ENCODE measurements at places on chromosomes 1 and 21. TPM values are rescaled to one million over a fixed set of nuclear protein-coding genes. Genes with fewer than 3 reads are reported as not detected.

Gene ERRFI1
- polyA plus RNA-seq = 18.2 TPM

Gene LRRC53
- polyA plus RNA-seq = not detected

Gene PDC
- not detected for polyA plus RNA-seq

Gene HMGCS2
- polyA plus RNA-seq = not detected

Gene HENMT1
- 1.6 TPM for polyA plus RNA-seq

Gene SLAMF8
- not detected for polyA plus RNA-seq

Gene AADACL3
- 0.52 TPM for polyA plus RNA-seq

Gene PGLYRP3
- not detected for polyA plus RNA-seq

Gene OR2G6
- not detected for polyA plus RNA-seq

Gene PCBP3
- 7.3 TPM for polyA plus RNA-seq

Gene DEGS1
- polyA plus RNA-seq = 60.1 TPM

Gene APCS
- not detected for polyA plus RNA-seq

Gene AMPD1
- not detected for polyA plus RNA-seq

Gene TNFRSF18
- polyA plus RNA-seq = 2.7 TPM

Gene PROK1
- 0.20 TPM for polyA plus RNA-seq

Gene WNT3A
- 0.08 TPM for polyA plus RNA-seq

Gene CFAP74
- 0.09 TPM for polyA plus RNA-seq

Gene CFAP141
- polyA plus RNA-seq = not detected

Gene RIMKLA
- 3.2 TPM for polyA plus RNA-seq

Gene HCRTR1
- polyA plus RNA-seq = 0.61 TPM
